ENCODE measurements at places on chromosomes 6 and 20.

DNA sequence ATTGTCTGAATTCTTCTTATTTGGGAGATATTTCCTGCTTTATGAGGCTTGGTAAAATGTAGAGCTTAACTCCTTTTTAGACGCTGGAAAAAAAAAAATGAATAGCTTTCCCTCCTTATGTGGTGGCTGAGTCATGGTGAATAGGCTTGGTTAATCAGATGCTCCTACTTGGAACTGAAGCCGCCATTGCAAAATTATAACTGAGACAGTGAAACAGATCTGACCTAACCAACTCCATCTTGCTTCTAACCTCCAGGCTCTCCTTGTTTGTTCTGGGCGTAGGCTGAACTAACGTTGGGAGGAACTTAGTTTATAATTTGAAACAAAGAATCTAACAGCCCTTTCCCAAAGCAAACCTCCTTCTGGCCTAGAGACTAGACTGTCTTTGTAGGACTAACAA lies 43.2 kb upstream of the PLCB4 start:
- no peak for DNase-seq

GRCh38 chr6:66926060-66926459 lies 1219.0 kb upstream of the EYS start:
- DNase-seq = no peak

GRCh38 chr6:39665861-39666260 lies 59.3 kb downstream of the KIF6 start:
- no peak for DNase-seq

- DNase-seq = no peak
Measured at GRCh38 chr20:20630551-20630950, 81.9 kb downstream of the RALGAPA2 start.

- no peak for DNase-seq
Measured at GRCh38 chr6:63509652-63510352, 62.5 kb upstream of the LOC128125822 start.

- no peak for DNase-seq
Measured at GRCh38 chr6:168866534-168866933, 387.1 kb downstream of the THBS2 start.

- no peak for DNase-seq
Measured at GRCh38 chr6:33934731-33935270, 131.0 kb upstream of the MLN start.

DNA sequence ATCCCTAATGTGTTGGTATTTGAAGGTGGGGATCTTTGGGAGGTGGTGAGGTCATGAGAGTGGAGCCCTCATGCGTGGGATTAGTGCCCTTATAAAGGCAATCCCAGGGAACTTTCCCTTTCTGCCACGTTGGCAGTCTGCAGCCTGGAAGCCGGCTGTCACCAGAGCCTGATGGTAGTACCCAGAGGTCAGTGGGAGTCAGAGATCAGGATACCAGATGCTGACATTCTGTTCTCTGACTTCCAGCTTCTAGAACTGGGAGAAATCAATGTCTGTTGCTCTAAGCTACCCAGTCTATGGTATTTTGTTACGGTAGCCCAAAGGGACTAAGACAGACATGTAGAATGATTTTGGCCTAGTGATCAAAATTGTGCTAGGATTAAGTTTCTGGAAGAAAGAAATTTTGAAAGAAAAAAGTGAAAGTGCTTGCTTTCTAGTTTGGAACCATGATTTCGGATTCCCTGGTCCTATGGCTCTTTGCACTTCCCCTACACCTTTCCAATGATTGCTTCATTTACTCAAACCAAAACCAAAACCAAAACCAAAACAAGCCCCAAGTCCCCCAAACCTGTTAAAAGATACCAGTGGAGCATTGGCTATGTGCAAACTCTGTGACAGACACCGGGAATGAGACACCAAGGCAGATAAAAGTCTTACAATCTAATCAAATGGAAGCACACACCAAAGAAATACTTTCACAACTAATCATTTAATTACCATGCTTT lies 173.7 kb upstream of the ZNF217 start:
- no peak for DNase-seq

DNA sequence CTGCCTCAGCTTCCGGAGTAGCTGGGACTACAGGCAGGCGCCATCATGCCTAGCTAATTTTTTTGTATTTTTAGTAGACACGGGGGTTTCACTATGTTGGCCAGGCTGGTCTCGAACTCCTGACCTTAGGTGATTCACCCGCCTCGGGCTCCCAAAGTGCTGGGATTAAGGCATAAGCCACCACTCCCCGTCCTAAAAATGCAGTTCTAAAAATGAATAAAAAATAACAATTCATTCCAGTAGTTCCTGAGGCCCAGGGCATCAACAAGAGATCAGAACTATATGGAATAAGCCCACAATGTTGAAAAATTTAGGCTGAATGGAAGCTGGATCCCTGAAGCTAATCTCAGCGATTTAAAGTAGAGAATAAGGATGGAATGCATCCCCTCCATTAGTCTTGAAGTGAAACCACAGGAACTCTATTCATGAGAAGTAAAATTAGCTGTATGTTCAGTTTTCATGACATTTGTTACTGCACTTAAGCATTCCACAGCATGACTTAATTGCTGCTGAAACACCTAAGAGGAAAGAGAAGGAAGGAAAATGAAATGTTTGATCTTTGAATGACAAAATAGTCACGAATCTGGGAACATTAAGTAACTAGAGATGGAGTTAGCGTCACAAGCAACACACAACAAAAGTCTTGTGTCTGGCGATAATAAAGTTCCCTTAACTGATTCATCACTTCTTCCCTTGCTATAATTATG lies 80.4 kb upstream of the RIPOR2 start:
- no peak for DNase-seq

GRCh38 chr6:147281895-147282565 lies 77.8 kb downstream of the STXBP5 start:
- no peak for DNase-seq

GRCh38 chr6:156395276-156395675 lies 381.9 kb upstream of the ARID1B start:
- DNase-seq = no peak

- no peak for DNase-seq
Measured at GRCh38 chr6:65979120-65979519, 272.1 kb upstream of the EYS start.

DNA sequence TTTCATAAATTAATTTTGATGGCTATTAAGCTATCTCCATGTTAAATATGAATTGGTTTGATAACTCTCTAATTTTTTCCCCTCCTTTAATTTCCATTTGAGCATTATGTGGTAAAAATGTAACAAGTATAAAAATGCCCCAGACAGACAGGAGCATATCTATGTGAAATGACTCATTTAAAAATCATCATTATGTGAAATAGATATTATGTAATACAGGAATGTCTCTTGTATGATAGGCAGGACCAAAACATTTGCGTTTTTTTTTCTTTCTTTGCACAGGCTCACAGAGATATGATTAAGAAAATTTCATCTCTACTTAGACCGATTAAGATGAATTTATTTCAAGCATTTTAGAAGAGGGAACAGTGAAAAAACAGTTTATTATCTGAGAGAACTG lies 95.8 kb downstream of the AKAP7 start:
- DNase-seq = no peak

DNA sequence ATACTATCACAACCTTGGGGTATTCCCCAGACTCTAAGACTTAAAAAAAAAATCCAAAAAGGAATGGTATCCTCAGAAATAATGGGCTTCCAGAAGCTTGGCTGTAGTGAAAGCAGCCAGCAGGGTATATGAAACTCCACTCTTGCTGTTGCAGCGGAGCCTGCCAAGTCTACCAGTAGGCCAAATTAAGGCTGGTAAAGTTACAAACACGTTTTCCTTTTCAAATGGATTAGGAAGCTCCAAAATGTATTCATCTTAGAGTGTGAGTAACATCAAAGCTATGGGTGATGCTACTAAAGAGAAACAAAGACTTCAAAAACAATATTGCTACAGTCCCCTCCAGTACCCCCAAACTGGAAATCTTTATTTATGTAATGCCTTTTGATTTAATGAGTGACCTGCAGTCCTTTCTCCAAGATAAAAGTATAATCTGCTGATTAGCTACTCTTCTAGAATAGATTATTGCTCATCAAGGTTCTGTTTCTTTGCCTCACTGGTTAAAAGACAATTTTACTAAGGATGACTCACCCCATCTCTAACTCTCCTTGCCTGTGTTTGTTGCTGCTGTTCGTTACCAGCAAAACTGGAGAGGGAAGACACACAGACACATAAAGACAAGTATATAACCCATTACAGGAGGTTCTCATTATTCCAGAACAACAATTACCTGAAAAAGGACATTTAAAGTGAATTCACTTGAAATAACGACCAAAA lies 84.9 kb downstream of the BTBD9 start:
- no peak for DNase-seq

- DNase-seq = no peak
Measured at GRCh38 chr20:53517146-53517545, 76.5 kb downstream of the ZNF217 start.

DNA sequence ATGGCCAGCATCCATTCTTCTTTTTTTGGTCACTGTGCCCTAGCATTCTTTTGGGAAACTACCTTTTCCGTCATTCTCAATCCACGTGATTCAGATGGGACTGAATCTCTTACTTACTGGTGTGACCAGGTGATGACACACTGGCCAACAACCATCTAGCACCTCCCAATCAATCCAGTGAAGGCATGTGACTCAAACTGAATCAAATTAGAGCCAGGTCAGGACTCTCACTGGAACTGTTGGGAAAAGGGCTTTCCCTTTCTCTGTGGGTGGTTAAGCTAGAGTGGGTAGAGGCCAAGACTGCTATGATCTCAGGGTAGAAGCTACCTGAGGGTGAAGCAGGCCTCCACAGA lies 36.2 kb upstream of the ZMYND8 start:
- no peak for DNase-seq

DNA sequence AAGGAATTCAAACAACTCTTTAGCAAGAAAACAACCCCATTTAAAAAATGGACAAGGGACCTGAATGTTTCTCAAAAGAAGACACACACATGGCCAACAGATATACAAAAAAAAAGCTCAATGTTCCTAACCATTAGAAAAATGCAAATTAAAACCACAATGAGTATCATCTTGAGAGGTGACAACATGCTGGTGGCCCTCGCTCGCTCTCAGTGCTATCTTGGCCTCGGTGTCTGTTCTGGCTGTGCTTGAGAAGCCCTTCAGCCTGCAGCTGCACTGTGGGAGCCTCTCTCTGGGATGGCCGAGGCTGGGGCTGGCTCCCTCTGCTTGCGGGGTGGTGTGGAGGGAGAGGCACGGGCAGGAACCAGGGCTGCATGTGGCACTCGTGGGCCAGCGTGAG lies 13.4 kb downstream of the SPINT4 start:
- no peak for DNase-seq

DNA sequence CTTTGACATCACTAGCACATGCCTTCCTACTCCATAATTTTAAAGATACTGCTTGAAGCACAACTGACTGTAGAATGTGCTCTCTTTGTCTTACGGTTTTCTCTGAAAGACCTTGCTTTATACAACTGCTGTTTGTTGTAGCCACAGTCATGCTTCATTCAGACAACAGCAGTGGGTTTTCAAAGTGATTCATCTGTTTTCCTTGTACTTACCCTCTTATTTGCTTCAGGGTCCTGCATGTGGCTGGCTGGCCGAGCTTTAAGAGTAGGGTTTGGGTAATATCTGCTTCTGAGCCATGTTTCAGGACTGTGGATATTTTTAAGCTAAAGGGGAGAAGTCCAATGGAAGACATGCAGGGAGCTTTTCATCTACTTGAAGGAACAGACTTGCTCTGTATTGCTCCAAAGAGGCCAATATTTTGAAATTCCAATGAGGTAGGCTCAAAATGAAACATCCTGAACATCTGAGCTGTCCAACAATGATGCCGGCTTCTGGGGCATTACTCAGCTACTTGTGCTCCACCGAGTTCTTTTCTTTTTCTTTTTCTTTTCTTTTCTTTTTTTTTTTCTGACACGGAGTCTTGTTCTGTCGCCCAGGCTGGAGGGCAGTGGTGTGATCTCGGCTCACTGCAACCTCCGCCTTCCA lies 160.2 kb upstream of the SGK1 start:
- no peak for DNase-seq

- DNase-seq = no peak
Measured at GRCh38 chr6:85917522-85917921, 274.8 kb upstream of the SYNCRIP start.

GRCh38 chr6:92915466-92915865 lies 503.9 kb downstream of the EPHA7 start:
- DNase-seq = no peak

- no peak for DNase-seq
Measured at GRCh38 chr20:32966881-32967781, 37.1 kb downstream of the SUN5 start.

DNA sequence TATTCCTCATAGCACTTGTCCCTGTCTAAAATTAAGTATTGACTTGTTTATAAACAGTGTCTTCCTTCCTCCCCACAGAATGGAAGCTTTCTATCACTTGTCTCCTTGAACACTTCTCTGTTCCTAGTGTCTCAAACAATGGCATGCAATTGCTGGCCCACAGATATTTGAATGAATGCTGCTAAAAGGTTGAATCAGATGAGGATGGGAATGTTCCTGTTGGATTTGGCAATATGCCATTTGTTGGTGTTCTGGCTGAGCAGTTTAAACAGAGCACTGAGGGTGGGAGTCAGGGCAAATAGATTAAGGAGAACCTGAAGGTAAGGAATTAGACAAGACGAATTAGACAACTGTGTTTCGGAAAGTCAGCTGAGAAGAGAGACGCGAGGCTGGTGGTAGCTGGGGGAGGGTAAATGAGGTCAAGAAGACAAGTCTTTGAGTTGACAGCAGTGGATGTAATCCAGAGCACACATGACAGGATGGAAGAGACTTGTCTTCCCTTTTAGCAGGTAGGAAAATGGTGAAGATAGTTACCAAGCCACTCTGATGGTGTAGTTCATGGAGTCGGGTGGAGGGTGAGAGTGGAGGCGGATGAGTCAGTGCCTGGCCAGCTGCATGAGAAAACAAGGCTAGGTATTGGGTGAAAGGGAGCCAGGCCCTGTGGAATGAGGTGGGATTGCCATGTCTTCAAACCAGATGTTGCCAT lies 58.3 kb upstream of the GNRH2 start:
- DNase-seq = no peak

GRCh38 chr20:20017844-20018185 lies 653 bp downstream of the NAA20 start:
- DNase-seq = no peak

DNA sequence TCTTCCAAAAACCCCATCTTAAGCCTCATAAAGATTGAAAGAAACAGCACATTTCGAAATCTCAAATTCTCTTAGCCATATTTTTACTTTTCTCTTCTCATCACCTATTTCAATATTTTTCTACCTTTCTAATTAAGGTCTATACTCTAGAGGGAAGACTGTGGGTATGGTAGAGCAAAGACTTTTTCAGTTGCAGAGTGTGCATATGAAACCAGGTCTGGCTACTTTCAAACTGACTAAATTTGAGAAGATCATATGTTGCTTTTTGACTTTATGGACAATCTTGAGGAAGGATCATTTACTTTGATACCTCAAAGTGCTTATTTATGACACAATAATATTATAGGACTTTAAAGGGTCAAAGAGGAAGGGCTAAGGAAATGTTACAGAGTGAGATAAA lies 20.7 kb downstream of the FILIP1 start:
- no peak for DNase-seq

GRCh38 chr6:118528129-118528528 lies 20.0 kb upstream of the PLN start:
- DNase-seq = no peak

- DNase-seq = no peak
Measured at GRCh38 chr20:39886650-39887190, 802.3 kb downstream of the MAFB start.
